ENCODE measurements at places on chromosomes 5 and 9. TPM values are rescaled to one million over a fixed set of nuclear protein-coding genes. Genes with fewer than 3 reads are reported as not detected.

OGN gene
- 1.3 TPM for total RNA-seq

SLC12A2 gene
- total RNA-seq, result 19.0 TPM

ENTREP1 gene
- under 0.01 TPM for total RNA-seq

LIFR gene
- 65.1 TPM for total RNA-seq

BASP1 gene
- total RNA-seq, result 186 TPM

RAI14 gene
- 82.7 TPM for total RNA-seq

LEAP2 gene
- 0.33 TPM for total RNA-seq

SLC4A9 gene
- not detected for total RNA-seq

PCDHA3 gene
- 0.26 TPM for total RNA-seq

CMBL gene
- 14.4 TPM for total RNA-seq

SEC24A gene
- 20.8 TPM for total RNA-seq

CIZ1 gene
- total RNA-seq, result 21.3 TPM

NUTM2G gene
- not detected for total RNA-seq

STXBP1 gene
- 36.0 TPM for total RNA-seq

PRR16 gene
- 7.3 TPM for total RNA-seq

PCDHGB7 gene
- total RNA-seq, result 13.6 TPM

GLIPR2 gene
- total RNA-seq, result 47.8 TPM

SPINK4 gene
- not detected for total RNA-seq

IRX1 gene
- total RNA-seq, result not detected

GBA2 gene
- total RNA-seq, result 21.8 TPM

ORM2 gene
- total RNA-seq, result not detected

C1QTNF2 gene
- total RNA-seq, result 2.3 TPM

IL5 gene
- not detected for total RNA-seq

DND1 gene
- under 0.01 TPM for total RNA-seq

KCTD16 gene
- total RNA-seq, result 1.2 TPM

ARHGEF37 gene
- 5.3 TPM for total RNA-seq

All from fibroblast of lung (primary cell).